Nasal cavity respiratory epithelium epithelial cell of viscerocranial mucosa (primary cell): ENCODE measurements at places on chromosomes 16 and 17. TPM values are rescaled to one million over a fixed set of nuclear protein-coding genes. Genes with fewer than 3 reads are reported as not detected.

The ADORA2B gene
- total RNA-seq, result 36.6 and 38.2 TPM in 2 replicates

The KRTAP1-4 gene
- total RNA-seq, result not detected in 2 replicates

The TMEM235 gene
- not detected in 2 replicates for total RNA-seq

The TMED6 gene
- total RNA-seq, result under 0.01 and 0.14 TPM in 2 replicates

The PPY gene
- not detected in 2 replicates for total RNA-seq

The UBE2G1 gene
- 44.4 and 66.3 TPM in 2 replicates for total RNA-seq

The ELAC2 gene
- 84.8 and 116 TPM in 2 replicates for total RNA-seq

The UQCRC2 gene
- 219 and 227 TPM in 2 replicates for total RNA-seq

The CTRB2 gene
- not detected in 2 replicates for total RNA-seq

The TMC8 gene
- under 0.01 and 0.21 TPM in 2 replicates for total RNA-seq

The NPIPA7 gene
- total RNA-seq, result under 0.01 and 0.85 TPM in 2 replicates

The LHX1 gene
- 2.7 TPM in 1 of 2 replicates, not detected in the other for total RNA-seq

The HS3ST2 gene
- total RNA-seq, result 0.71 and 1.7 TPM in 2 replicates

The LRRC37A gene
- total RNA-seq, result 1.4 and 3.6 TPM in 2 replicates

The TTLL6 gene
- not detected in 2 replicates for total RNA-seq

The TMEM231 gene
- total RNA-seq, result 9.9 and 11.2 TPM in 2 replicates

The ASB16 gene
- total RNA-seq, result not detected in 2 replicates

The OTOP3 gene
- total RNA-seq, result 0.34 TPM in 1 of 2 replicates, not detected in the other

The PPP1R27 gene
- total RNA-seq, result not detected in 2 replicates

The CMTM2 gene
- total RNA-seq, result not detected in 2 replicates

The MYADML2 gene
- not detected in 2 replicates for total RNA-seq

The ITGA3 gene
- total RNA-seq, result 768 and 1,097 TPM in 2 replicates
